ENCODE measurements at places on chromosomes 4 and X. TPM values are rescaled to one million over a fixed set of nuclear protein-coding genes. Genes with fewer than 3 reads are reported as not detected.

DNA sequence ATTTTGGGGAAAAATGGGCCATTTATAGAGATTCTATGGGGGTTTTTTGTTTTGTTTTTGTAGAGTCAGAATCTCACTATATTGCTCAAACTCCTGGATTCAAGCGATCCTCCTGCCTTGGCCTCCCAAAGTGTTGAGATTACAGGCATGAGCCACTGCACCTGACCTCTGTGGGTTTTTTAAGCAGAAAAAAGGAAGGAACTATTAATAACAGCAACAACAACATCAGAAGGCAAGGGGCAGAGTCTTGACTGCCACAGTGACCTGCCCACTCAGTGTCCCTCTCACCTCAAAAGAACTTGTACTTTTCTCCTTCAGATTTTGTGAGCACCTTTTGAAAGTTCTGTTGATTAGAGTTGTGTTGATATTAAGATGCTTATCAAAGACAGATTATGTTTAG is 48.1 kb downstream of the FNIP2 start:
- H3K4me1 ChIP-seq: peaks cover 25% of the 10 kb centered on the region
- H3K27ac ChIP-seq: no peak overlapping the region
- no peak overlapping the region for H3K4me3 ChIP-seq
- H3K27me3 ChIP-seq: no peaks in the 10 kb centered on the region

The IGFBP7 gene
- total RNA-seq: 1.0 TPM

- no peak overlapping the region for H3K27ac ChIP-seq
- H3K27me3 ChIP-seq: no peaks in the 10 kb centered on the region
- peaks cover 2% of the 10 kb centered on the region for H3K36me3 ChIP-seq
- DNase-seq: no peak
- peaks cover 5% of the 10 kb centered on the region for H3K4me1 ChIP-seq
- H3K4me3 ChIP-seq: no peak overlapping the region
These were observed 47.8 kb downstream of the SHISA3 start for GRCh38 chr4:42445038-42445437.

The MAGEC2 gene
- 0.09 TPM for total RNA-seq

The PNMA5 gene
- total RNA-seq: 0.13 TPM

GRCh38 chr4:111208970-111209369 is 586.1 kb upstream of the PITX2 start:
- peaks cover 42% of the 10 kb centered on the region for H3K4me1 ChIP-seq
- peak overlapping the region; percentile 4 for H3K4me3 ChIP-seq
- H3K27me3 ChIP-seq: no peaks in the 10 kb centered on the region

The AWAT2 gene
- not detected for total RNA-seq

The FAM9B gene
- total RNA-seq: not detected

The DNAAF6 gene
- not detected for total RNA-seq

GRCh38 chr4:114642173-114642780 is 43.7 kb downstream of the UGT8 start:
- H3K27me3 ChIP-seq: no peaks in the 10 kb centered on the region
- peak overlapping the region; percentile 51 for H3K27ac ChIP-seq
- peaks cover 18% of the 10 kb centered on the region for H3K36me3 ChIP-seq
- peaks cover 26% of the 10 kb centered on the region for H3K4me1 ChIP-seq
- DNase-seq: no peak
- H3K4me3 ChIP-seq: no peak overlapping the region

The TEX11 gene
- 0.18 TPM for total RNA-seq

The PRICKLE3 gene
- total RNA-seq: 12.5 TPM

DNA sequence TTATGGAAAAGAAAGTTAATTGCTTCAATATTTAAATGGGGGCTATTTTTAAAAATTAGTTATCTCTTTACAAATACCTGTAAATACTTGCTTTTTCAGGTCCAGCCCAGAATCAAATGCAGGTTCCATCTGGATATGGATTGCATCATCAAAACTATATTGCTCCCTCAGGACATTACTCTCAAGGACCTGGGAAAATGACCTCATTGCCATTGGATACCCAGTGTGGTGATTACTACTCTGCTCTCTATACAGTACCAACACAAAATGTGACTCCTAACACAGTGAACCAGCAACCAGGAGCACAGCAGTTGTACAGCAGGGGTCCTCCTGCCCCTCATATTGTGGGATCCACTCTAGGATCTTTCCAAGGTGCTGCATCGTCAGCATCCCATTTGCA is 29.2 kb downstream of the SEC24B start:
- DNase-seq: no peak
- peaks cover 22% of the 10 kb centered on the region for H3K36me3 ChIP-seq
- H3K27ac ChIP-seq: no peak overlapping the region
- peaks cover 20% of the 10 kb centered on the region for H3K4me1 ChIP-seq
- H3K27me3 ChIP-seq: no peaks in the 10 kb centered on the region

DNA sequence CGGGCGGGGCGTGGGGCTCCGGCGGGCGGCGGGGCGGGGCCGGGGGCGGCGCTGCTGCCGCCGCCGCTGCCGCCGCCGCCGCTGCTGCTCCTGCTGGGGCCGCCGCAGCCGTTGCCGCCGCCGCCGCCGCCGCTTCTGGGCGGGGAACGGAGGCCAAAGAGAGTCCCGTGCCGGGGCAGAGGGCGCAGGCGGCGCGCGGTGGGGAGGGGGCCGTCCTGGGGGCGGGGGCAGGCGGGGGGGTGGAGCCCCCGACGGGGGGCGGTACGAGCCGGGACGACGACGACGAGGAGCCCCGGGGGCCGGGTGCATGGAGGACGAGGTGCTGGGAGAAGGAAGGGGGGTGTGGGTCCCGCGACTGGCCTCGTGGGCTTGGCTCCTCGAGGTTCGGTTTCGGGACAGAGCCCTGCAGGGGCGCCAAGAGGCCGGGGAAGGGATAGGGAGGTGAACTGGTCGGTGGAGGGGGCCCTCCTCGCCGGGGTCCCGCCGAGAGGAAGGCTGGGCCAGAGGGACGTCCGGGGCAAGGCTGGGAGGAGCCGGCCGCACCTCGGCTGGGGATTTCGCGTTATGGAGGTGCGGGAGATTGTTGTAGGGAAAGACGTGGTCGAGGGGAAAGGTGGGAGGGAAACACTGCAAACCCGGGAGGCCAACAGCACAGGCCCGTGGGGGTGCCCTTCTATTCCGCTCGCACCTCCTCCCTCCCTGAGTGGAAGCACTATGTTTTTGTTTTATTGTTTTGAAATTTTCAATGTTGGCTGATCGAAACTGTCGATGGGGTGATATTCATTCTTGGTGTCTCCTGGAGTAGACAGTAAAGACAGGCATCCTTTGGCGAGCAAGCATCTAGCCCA is 1.9 kb downstream of the BCORL1 start:
- H3K27ac ChIP-seq: no peak overlapping the region
- H3K4me1 ChIP-seq: peaks cover 8% of the 10 kb centered on the region
- peak; percentile 20 for DNase-seq
- peaks cover 44% of the 10 kb centered on the region for H3K27me3 ChIP-seq
- peak overlapping the region; percentile 75 for H3K4me3 ChIP-seq
- H3K36me3 ChIP-seq: no peaks in the 10 kb centered on the region

- H3K27ac ChIP-seq: no peak overlapping the region
- no peaks in the 10 kb centered on the region for H3K4me1 ChIP-seq
- DNase-seq: no peak
- no peaks in the 10 kb centered on the region for H3K27me3 ChIP-seq
- no peak overlapping the region for H3K4me3 ChIP-seq
These were observed 67.2 kb downstream of the TMPRSS11F start for GRCh38 chr4:68062501-68062900.

The ZRSR2 gene
- 8.9 TPM for total RNA-seq

DNA sequence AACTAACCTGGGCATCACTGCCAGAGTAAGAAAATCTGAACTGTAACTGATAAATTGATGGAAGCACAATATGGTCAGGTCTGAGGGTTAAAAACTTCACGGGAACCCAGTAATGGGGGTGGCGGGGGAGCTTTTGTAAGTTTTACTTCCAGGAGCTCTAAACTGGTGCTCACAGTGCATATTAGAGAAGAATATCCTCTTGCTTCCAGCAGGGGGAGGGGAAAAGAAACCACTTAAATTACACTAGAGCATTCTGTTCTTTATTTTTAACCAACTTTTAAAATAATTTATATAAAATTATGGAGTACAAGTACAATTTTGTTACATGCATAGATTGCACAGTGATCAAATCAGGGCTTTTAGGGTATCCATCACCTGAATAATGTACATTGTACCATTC is 33.7 kb downstream of the WDR17 start:
- no peaks in the 10 kb centered on the region for H3K27me3 ChIP-seq
- H3K4me3 ChIP-seq: no peak overlapping the region
- DNase-seq: no peak
- H3K27ac ChIP-seq: no peak overlapping the region

DNA sequence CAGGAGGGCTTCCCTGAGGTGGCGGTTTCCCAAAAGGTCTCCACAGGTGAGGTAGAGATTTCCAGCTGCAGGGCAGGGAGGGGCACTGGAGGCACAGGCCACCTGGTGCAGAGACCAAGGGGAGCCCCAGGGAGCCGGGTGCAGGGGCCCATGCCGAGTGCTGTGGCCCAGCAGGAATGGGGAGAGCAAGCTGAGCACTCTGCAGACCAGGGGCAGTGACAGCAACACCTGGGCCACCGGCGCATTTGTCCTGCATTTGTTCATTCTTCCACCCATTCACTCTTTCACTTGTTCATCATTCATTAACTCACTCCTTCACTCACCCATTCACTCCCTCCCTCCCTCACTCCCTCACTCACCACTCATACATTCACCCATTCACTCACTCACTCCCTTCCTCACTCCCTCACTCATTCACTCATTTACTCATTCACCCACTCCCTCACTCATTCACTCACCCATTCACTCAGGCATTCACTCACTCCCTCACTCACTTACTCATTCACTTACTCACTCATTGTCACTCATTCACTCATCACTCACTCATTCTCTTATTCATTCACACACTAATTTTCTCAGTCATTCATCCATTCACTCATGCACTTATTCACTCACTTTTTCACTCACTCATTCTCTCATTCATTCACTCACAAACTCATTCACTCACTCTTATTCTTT is 16.3 kb downstream of the CPZ start:
- no peaks in the 10 kb centered on the region for H3K4me1 ChIP-seq
- DNase-seq: no peak
- H3K27me3 ChIP-seq: peaks cover 3% of the 10 kb centered on the region
- no peak overlapping the region for H3K27ac ChIP-seq
- no peak overlapping the region for H3K4me3 ChIP-seq

DNA sequence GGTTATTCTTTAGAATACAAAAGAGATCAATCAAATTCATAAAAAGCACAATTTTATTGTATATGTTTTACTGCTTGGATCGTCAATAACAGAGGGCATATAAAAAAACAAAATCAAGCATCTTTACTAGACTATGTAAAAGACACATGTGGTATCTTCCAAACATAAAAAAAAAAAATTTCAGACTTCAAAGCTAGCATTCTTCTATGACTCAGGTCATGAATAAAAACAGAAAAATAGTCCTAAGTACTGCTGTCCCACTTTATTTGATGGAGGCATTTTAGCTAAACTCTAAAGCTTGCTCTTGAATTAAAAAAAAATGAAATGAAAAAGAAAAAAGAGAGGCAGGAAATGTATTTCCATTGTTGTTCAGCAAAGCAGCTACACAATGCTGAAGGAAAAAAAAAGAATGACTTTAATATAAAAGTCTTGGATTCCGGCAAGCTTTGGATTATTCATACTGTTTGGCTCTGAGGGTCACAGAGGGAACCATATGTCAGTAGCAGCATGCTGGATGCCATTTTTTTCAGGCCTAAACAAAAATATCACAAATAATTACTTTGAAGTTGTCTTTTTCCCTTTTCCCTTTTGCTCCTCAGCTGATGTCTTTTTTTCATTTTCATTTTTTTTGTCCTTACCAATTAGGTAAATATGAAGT is 249.1 kb upstream of the DIAPH2 start:
- no peaks in the 10 kb centered on the region for H3K4me1 ChIP-seq
- peaks cover 56% of the 10 kb centered on the region for H3K27me3 ChIP-seq
- H3K4me3 ChIP-seq: no peak overlapping the region
- no peak for DNase-seq
- H3K27ac ChIP-seq: no peak overlapping the region
